Fibroblast of mammary gland (primary cell): ENCODE measurements at places on chromosomes 5 and 9.

GRCh38 chr9:129650680-129651235 is 8.8 kb upstream of the ASB6 start:
- peak; percentile 27 for DNase-seq

GRCh38 chr5:21663082-21663481 is 1190.1 kb downstream of the CDH12 start:
- DNase-seq: no peak

GRCh38 chr5:113614191-113614590 is 100.7 kb downstream of the YTHDC2 start:
- no peak for DNase-seq

DNA sequence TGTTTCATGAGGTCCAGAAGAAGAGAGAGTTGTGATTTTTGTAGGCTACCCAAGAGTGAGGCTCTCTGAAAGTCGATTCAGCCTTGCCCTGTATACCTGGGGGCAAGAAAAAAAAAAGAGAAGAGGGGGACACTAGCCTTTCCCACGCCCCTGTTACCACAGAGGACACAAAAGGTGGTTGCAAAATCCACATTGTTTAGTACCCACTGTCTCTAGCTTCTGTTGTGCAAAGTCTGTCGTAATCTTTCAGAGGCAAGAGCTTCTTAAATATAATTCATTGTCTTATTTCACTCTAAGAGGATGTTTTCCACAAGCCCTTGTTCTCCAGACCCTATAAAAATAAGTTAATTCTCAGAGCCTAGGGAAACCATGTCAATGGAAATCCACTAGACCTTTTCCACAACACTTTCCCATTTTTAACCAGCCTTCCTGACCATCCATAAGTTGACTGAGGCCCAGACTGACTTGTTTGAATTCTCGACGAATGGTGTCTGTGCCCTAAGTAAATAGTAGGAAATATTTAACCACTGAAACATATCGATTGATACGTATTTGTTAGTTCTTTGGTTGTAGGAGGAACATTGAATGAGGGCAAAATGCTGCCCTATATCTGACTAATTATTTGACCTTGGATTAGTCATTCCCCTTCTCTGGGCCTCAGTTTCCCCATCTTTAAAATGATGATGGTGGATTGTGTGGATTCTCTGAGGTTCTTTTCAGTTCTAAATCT is 182.7 kb downstream of the PAPPA start:
- DNase-seq: peak; percentile 61

- no peak for DNase-seq
Measured at GRCh38 chr5:1752881-1753280, 46.8 kb downstream of the MRPL36 start.

DNA sequence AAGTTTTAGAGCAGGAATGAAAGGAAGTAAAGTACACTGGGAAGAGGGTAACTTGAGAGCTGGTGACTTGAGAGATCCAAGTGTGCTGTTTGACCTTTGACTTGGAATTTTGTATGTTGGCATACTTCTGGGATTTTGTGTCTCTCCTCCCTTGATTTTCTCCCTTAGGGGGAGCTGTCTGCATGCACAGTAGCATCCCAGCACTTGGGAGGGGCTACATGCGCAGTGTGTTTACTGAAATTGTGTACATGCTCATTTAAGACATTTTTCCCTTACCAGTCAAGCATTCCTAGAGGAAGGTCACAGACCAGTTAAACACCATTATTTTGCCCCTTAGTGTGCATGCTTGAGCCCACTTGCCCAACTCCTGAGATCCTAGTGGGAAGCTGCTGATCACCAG is 120.1 kb downstream of the ZNF622 start:
- peak; percentile 4 for DNase-seq

- DNase-seq: no peak
Measured at GRCh38 chr5:52707616-52708015, 80.1 kb upstream of the ITGA1 start.

GRCh38 chr5:139985290-139985689 is 57.8 kb downstream of the NRG2 start:
- no peak for DNase-seq

GRCh38 chr9:125508249-125508648 is 198.8 kb downstream of the MAPKAP1 start:
- no peak for DNase-seq
